Left kidney (tissue), 8 donors: ENCODE measurements at places on chromosomes 1 and 21. TPM values are rescaled to one million over a fixed set of nuclear protein-coding genes. Genes with fewer than 3 reads are reported as not detected.

Gene GNB1
- 269 TPM for polyA plus RNA-seq

Gene BTBD8
- polyA plus RNA-seq: 9.0 TPM

Gene VWA5B1
- polyA plus RNA-seq: 2.5 TPM

Gene OLFML2B
- 8.5 TPM for polyA plus RNA-seq

Gene DIO1
- 7.6 TPM for polyA plus RNA-seq

Gene GPR25
- not detected for polyA plus RNA-seq

Gene CFHR2
- polyA plus RNA-seq: not detected

Gene NMNAT2
- polyA plus RNA-seq: 4.2 TPM

Gene ARTN
- polyA plus RNA-seq: 1.2 TPM

Gene IRF6
- polyA plus RNA-seq: 18.6 TPM

Gene FAM151A
- 32.2 TPM for polyA plus RNA-seq

- DNase-seq: no peak
These were observed 463.9 kb upstream of the PROX1 start for GRCh38 chr1:213523781-213524398.

GRCh38 chr21:27536319-27536718 is 569.4 kb upstream of the ADAMTS5 start:
- no peak for DNase-seq

- DNase-seq: no peak
These were observed 32.0 kb downstream of the VANGL2 start for GRCh38 chr1:160432371-160432786.

DNA sequence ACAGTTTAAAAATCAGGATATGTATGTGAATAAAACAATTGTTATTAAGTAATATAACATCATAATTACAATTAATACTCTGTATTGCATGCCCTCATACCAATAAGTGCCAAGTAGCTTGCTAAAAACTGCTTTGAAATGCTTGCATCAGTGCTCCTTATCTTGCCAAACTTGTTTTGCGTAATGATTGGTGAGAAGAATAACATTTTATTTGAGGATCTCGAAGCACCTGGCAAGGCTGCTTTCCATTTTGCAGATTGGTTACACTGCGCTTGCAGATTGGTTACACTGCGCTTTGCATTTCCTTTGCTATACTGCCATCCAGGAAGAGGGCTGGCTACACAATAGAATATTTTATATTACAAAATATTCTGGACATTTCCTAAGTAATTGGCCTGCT is 1.7 kb upstream of the PBX1 start:
- DNase-seq: no peak

DNA sequence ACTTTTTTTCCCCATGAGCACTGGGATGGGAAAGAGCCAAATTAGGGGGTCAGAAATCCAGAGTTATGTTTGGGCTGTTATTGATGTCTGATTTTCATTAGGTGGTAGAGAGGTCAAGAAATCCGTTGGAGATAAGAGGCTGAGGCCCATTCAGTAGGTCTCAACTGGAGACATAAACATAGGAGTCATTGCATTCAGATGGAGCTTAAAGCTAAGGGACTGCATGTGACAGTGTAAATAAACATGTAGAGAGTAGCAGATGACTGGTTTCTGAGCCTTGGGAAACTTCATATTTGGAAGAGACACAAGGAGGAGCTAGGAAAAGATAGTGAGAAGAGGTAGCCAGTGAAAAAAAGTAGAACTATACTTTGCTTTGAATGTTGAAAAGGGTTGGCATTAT is 11.7 kb downstream of the PTPRC start:
- DNase-seq: no peak

DNA sequence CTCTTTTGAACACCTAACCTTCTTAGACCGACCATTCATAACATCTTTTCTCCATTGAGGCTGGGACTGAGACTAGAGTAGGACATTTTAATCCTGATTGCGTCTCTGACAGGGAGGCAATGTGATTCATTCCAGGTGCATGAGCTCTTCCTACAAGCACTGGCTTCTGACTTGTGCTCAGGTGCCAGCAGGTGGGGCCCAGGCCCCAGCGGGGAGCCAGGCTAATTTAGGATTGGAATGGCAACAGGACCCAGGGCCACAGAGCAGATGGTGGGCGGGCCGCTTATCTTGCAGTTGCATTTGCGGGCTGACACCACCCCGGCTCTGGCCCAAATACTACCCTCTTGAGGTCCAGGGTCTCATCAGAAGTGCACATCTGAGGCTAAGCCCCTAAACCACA is 4.1 kb downstream of the GPA33 start:
- no peak for DNase-seq

DNA sequence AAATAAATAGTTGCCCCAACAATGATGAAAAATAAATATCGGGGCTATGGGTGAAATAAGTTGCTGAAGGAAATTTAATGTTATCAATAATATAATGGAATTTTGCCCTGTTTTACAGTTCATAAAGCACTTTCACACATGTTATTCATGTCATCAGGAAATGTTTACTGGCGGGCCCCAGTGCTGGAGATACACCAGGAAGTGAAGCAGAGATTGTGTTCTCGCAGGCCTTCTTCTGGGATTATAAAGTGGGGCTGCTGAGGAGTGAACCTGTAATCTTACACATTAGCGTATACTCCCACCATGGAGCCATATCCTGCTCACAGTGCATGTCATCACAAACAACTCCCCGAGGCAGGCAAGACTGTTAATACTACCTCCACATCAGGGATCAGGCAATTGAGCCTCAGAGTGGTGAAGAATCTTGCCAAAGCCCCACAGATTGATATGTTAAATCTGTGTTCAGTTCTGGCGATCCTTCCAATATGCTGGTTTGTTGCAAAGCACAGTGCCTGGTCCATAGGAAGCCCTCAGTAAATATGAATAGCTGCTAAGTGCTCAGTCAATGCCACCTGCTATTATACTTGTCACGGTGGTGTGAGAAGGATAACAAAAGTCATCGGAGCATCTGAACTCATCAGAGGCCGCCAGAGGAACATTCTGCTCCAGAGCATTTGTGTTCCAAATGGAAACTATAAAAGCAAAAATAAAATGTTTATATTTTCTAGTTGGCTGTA is 104.4 kb upstream of the UBE2U start:
- no peak for DNase-seq

- no peak for DNase-seq
These were observed 32.2 kb downstream of the SLC30A7 start for GRCh38 chr1:100928128-100928527.

GRCh38 chr1:200432586-200432985 is 22.8 kb upstream of the ZNF281 start:
- DNase-seq: no peak

- peak; percentile 60 for DNase-seq
These were observed 27.4 kb upstream of the COQ8A start for GRCh38 chr1:226912587-226913176.

- DNase-seq: no peak
These were observed 44.0 kb downstream of the PTAFR start for GRCh38 chr1:28132171-28133167.

DNA sequence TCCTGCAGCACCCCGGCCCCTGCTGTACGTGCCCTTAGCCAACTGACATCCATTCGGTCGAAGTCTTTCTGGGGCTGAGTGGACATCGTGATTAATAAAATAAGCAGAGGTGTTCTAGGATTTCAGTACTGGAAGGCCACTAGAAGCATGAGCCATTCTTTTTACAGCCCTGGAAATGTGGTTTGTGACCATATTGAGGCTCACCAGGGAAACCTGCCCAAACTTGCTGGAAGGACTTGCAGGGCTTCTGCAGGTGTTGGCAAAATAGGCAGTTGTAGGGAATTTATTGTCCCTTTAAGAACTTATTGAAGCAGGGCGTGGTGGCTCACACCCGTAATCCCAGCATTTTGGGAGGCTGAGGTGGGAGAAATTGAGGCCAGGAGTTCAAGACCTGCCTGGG is 80.8 kb downstream of the DOP1B start:
- no peak for DNase-seq

DNA sequence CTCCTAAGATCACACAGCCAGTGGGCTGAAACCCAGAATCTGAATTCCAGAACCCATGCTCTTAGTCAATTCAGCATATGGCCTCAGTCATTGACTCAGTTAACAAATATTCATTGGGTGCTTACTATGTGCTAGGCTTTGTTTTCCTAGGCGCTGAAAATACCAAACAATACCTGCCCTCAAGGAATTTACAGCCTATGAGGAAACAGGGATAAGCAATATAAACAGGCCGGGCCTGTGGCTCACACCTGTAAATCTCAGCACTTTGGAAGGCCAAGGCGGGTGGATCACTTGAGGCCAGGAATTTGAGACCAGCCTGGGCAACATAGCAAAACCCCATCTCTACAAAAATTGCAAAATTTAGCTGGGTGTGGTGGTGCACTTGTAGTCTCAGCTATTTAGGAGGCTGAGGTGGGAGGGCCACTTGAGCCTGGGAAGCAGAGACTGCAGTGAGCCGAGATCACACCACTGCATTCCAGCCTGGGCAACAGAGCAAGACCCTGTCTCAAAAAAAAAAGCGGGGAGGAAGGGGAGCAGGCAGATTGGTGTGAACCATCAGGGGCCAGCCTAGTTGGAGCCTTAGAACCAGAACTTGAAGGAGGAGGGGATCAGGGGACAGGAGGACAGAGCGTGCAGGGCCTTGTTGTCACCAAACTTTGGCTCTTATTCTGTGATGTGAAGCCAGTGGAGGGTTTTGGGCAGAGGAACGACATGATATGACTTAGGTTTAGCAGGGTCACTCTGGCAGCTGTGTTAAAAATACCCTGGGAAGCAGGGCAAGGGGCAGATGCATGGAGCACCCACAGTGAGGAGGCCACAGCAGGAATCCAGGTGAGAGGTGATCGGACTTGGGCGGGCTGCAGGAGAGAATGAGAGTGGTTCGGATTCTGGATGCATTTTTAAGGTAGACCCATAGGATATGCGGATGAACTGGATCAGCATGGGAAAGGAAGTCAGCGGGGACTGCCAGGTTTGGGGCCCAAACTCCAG is 5.8 kb downstream of the TINAGL1 start:
- DNase-seq: no peak

DNA sequence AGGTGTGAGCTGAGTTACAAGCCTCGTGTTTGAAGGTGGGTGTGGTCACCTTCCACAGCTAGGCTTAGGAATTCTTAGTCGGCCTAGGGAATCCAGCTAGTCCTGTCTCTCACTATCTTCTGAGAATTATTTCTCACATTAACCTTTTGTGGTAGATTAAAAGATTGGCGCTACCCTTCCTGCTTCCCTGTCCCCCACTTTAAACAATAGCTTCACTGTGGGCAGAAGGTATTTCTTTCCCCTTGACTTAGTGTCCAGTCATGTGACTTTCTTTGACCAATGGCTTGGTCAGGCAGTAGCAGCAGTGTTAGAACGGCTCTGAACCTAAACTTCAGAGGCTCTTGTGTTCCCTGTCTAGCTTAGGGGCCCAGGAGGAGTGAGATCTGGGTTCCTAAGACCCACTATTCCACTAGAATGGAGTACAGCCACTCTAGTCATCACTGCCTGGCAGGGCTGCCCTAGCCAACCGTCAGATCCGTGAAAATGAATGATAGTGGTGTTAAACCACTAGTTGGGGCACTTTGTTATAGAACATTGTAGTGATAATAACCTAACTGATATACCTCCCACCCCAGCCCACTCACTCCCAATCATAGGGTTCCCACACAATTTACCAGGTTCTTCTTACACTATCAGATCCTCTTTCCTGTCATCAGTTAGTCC is 13.9 kb upstream of the C1orf141 start:
- no peak for DNase-seq

GRCh38 chr1:196774603-196775002 is at the start of gene CFHR3:
CFHR3 (plus strand) TSS chr1:196774840; CDS start chr1:196774887, 47 bp downstream.
- no peak for DNase-seq

DNA sequence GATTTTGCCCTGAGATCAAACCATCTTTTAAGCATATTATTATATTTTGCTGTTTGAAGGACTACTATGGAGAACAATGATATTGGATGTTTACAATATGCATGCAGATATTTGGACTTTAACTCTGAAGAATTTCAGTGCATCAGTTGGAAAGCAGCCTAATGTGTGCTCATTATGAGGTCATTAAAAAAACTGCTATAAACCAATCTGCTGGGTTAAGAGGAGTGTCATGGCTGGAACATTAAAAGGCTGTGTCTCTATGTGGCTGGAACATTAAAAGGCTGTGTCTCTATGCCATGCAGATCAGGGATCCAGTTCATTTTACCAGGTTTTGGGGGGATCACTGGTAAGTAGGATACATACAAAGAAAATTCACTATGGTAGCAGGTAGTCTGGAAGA is 77.6 kb downstream of the SPATA46 start:
- DNase-seq: no peak

- no peak for DNase-seq
These were observed 177.1 kb upstream of the KIAA0040 start for GRCh38 chr1:175369696-175370095.

- no peak for DNase-seq
These were observed 416.8 kb downstream of the NPHP4 start for GRCh38 chr1:5575396-5575940.

DNA sequence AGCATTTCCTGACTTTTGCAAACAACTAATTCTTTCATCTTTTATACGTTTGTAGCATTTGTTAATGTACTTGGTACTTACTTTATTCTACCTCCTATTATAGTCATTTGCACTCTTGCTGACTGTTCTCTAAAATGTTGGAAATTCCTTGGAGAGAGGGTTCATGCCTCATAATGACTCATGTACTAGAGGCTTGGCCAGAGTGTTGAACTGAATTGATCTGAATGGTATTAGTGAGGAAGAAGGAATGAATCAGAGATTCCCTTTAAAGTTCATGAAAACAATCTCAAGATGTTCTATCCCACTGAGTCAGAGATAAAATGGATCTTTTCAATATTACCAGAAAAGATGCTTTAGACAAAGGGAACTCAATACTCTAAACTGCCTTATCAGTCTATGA is 383.4 kb downstream of the SEC16B start:
- DNase-seq: no peak

DNA sequence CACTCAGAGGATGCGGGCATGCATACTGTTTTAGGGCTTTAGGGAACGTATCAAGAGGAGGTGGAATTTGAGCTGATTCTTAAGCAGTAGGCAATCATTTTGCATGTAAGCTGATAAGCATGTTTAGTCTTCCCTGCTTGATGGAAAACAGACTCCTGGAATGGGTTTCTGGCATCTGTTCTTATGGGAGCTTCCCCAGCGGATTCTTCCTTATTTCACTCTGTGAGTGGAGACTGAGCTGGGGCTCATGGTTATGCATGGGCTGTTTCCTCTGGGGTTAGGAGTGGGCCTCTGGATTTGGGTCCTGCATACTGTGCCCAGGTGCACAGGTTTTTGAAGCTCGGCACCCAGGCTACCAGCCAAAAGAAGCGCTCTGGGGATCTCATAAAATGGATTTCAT is 93.4 kb downstream of the DIRAS3 start:
- no peak for DNase-seq

DNA sequence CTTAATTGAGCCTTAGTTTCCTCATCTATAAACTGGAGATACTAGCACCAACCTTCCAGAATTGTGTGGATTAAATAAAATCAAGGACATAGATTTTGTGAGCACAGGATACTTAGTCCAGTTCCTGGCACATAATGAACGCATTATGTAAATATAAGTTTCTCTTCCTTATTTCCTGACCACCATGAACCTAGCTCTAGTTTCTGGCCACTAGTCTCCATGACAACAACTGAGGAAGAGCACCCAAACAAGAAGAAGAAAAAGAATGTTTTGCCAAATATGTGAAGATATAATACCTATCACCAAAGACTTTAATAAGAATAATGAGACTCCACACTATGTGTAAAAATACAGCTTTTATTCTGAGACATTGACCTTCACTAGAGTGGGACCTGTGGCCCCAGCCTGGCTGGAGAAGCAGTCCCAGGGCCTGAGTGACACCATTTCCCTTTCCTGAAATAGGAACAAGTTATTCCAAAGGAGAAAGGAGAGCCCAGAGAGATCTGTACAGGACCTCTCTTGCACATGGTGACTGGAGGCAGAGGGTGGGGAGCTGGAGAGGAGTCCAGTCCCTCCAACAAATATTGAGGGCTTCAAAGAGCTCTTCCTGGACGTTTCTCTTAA is 940 bp upstream of the USF1 start:
- DNase-seq: no peak
